ENCODE measurements at places on chromosomes 11 and 22.

GRCh38 chr11:70080763-70081162, 2.6 kb downstream of the ANO1 start:
- DNase-seq: no peak

DNA sequence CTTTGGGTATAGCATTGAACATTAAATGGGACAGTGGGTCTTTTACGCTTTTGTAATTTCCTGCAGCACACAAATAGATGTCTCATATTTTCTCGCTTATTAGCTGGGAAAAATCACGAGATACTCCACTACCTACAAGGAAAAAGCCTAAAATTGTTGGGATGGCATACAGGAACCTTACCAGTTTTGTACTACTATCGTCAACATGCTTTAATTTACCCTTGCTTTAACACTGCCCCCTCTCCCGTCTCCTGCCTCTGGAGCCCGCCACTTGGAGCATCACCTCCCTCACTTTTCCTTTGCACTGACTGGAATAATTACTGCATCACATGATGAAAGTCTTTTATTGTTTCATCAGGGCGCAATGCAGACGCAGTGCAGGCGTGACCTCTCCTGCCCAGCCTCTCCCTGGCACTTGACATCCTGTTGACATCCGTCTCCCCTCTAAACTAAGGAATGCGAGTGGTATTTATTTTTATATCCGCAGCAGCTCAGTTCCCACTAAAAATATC, 1.0 kb upstream of the FNBP4 start:
- peak; percentile 81 for DNase-seq

- DNase-seq: peak; percentile 63
These were observed 892 bp downstream of the GDPD5 start for GRCh38 chr11:75524665-75525432.

DNA sequence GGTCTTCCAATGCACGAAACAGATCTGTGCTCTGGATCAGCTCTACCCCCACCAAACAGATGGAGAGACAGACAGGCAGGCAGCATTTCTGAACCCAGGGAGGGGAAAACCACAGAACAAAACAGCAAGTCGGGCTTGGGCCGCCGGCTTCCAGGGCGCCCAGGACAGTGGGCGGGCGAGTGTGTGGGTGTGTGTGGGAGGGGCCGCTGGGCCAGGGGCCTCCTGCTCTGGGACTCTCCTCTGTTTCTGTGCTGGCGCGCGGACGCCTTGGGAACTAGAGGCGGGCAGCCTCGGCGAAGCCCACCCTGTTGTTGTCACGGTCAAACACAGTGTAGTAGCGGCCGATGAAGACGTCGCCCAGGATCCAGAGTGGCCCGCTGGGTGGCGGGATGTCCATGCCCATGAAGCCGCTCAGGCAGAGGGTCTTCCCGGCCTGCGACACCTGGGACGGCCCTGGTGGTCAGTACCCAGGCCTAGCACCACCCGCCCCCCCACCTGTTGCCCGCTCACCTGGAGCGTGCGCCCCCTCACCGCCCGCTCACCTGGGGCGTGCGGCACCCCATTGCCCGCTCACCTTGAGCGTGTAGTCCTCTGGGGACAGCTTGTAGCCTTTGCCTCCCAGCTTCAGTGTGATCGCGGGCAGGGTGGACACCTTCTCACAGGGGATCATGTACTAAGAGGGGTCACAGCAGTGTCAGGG, 3.0 kb upstream of the IFITM10 start:
- no peak for DNase-seq

- no peak for DNase-seq
These were observed 54.4 kb downstream of the BBOX1 start for GRCh38 chr11:27095059-27095458.

- DNase-seq: no peak
These were observed 9.3 kb downstream of the SELENOM start for GRCh38 chr22:31097941-31098631.

DNA sequence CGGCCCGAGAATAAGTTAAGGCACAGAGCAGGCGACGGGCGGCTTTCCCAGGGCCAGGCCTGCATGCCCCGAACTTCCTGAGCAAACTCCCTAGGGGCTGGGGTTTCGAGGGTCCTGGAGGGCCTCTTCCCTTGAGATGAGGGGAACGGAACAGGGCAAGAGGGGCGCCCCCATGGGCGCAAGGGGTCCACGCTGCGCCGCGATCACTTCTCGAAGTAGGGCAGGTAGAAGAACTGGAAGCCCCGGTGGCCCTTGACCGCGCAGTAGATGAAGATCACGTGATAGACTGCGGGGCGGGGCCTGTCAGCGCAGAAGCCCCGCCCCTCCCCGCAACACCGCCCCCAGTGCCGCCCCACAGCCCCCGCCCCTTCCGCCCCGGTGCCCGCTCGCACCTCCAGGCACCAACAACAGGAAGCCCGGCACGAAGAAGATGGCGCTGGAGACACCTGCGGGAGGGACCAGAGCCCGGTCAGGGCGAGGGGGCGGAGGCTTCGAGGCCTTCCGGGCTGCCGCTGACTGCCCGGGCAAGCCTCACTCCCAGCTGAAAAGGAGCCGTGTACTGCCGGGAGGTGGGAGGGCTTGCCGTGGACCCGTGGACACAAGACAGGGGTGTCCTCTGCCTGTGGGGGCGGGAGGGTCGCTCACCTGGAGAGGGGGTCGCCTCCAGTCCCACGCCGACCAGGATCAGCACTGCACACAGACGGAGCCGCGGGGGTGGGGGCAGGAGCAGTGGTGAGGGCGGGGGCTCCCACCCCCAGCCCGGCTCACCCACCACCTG, 4.5 kb downstream of the TMEM134 start:
- peak; percentile 93 for DNase-seq

GRCh38 chr22:29023172-29023796, 38.3 kb downstream of the C22orf31 start:
- no peak for DNase-seq

DNA sequence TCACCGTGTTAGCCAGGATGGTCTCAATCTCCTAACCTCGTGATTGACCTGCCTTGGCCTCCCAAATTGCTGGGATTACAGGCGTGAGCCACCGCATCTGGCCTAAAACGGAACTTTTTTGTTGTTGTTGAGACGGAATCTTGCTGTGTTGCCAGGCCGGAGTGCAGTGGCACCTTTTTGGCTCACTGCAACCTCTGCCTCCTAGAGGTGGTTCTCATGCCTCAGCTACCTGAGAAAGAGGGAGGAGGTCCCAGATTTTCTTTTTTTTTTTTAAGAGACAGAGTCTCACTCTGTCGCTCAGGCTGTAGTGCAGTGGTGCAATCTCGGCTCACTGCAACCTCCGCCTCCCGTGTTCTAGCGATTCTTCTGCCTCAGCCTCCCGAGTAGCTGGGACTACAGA, 7.9 kb upstream of the MCHR1 start:
- no peak for DNase-seq

DNA sequence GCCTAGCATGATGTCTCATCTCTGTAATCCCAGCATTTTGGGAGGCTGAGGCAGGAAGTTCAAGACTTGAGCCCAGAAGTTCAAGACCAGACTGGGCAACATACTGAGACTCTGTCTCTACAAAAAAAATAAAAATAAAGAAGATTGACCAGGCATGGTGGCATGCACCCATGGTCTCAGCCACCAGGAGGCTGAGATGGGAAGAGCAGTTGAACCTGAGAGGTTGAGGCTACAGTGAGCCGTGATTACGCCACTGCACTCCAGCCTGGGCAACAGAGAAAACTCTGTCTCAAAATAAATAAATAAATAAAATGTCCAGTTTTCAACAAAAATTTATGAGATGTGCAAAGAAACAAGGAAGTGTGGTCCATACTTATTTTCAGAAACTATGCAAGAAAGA, 28.3 kb downstream of the EFCAB6 start:
- DNase-seq: no peak

DNA sequence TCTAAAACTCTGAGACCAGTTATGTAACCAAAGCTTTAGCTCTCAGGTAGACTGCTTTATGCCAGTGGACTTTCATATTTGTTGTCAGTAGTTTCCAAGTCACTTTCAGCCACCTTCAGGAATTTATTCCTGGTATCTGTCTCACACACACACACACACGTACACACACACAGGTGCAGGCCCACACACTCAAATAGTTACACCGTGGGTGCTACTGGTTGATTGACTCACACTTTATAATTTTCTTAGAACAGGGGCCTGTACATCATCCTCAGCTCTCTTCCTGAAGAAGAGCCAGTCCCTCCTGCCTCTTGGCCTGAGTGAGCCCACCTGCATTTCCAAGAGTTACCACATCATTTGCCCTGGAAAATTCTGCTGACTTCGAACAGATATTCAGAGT, 555.2 kb downstream of the SOX6 start:
- no peak for DNase-seq

DNA sequence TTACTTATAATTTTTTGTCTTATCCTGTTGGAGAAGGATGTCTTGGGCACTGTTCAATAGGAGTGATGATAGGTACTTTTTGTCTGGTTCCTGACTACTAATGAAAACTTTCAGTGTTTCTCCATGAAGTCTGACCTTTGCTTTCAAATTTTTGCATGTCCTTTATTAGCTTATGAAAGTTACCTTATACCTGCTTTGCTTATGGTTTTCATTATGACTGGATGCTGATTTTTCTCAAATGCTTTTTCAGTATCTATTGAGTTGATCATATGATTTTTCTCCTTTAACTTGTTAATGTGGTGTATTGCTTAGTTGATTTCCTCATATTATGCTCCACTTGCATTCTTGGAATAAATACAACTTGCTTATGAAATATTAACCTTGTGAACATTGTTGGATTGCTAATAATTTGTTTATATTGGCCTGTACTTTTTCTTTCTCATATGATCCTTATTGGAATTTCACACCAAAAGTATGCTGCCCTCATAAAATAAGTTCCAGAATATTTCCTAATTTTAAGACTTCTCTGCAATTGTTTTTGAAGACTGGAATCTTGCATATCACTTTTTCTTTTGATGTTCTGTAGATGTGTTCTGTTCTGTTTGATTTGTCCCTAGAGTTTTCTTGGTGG, 85.0 kb upstream of the SC5D start:
- DNase-seq: no peak

DNA sequence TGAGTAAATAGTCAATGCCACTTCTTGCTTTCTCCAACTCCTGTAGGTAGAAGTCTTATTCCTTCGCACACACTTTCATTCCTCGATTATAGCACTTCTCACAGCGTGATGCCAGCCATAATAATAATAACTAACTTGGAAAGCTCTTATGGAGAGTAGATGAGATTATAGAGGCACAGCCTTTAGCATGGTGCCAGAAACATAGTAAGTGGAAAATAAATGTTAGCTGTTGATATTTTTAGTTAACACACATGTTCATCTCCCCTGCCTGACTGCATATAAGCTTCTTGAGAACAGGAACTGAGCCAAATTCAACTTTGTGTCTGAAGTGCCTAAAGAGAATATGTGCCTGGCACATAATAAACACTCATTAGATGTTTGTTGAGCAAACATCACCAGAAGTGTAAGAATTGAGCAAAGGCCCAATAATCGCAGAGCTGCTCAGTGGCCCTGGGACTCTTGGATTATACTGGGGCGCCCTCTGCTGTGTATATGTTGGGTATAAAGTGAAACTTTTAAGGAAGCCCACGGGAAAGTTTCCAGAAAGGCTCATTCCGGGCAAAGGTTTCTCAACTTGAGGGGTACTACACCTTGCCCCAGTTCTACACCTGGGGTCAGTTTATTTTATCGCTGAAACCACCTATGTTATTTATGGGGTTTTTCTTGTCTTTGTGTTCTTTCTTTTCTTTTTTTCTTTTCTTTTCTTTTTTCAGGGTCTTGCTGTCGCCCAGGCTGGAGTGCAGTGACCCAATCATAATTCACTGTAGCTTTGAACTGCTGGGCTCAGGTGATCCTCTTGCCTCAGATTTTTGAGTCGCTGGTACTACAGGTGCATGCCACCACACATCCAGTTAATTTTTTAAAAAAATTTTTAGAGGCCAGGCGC, 22.3 kb downstream of the SLN start:
- peak; percentile 77 for DNase-seq

- DNase-seq: no peak
These were observed 548.3 kb downstream of the MN1 start for GRCh38 chr22:27253108-27253902.

DNA sequence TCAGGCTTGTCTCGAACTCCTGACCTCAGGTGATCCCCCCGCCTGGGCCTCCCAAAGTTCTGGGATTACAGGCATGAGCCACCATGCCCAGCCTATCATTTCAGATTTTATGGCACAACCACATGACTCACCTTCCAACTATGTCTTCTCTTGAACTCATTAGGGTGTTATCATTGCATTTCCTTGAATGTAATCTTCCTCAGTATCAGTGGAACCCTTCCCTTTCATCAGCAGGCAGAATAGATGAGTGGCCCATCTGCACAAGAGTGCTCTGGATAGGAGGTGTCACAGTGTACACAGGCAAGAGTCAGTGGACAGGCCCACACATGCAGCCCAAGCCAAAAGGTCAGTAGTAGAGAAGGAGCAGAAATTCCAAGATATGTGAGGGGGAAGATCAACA, 29.1 kb upstream of the AQP11 start:
- peak; percentile 23 for DNase-seq

- peak; percentile 52 for DNase-seq
These were observed 57.5 kb downstream of the MYEOV start for GRCh38 chr11:69351460-69351859.

DNA sequence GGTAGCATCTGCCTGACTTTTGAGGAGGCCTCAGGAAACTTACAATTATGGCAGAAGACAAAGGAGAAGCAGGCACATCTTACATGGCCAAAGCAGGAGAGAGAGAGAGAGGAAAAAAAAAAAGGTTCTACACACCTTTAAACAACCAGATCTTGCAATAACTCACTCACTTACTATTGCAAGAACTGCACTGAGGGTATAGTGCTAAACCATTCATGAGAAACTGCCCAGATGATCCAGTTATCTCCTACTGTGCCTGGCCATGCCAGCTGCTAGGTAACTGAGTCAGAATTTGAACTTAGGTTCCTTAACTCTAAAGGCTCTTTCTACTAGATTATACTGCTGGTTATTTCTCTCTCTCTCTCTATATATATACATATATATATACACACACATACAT, 7.3 kb downstream of the HORMAD2 start:
- no peak for DNase-seq

DNA sequence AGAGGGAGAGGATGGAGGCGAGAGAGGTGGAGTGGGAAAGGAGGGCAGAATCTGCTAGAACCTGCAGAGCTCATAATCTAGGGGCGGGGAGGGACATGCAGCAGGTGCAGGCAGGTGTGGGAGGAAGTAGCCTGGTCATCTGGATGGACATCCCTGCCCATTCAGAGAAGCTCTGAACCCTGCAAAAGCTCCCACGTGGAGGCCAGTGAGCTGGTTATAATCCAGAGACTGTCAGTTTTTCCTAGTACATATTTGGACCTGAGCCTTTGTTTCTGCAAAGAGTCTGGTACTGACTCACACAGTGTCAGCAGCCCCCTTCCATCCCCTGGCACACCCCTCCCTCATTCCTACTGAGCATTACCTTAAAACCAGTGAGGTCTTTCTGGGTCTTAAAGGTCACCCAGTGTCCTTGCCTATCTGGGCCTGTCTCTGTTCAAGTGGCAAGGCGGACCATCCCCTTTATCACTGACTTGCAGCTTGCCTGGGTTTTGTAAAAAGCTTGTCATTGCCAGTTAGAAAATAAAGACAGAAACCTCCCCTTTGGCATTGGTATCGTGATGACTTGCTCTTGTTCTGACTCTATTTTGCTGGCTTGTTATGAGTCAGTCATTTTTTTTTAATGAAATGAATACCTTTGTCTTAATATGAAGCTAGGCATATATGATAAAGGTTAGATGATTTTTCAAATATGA, 26.1 kb downstream of the PTPRJ start:
- peak; percentile 80 for DNase-seq

GRCh38 chr11:79809487-79809886, 368.7 kb upstream of the TENM4 start:
- no peak for DNase-seq

- no peak for DNase-seq
These were observed 23.8 kb downstream of the ARHGAP1 start for GRCh38 chr11:46676436-46677158.

- peak; percentile 5 for DNase-seq
These were observed 484.6 kb downstream of the CNTN5 start for GRCh38 chr11:99505316-99505715.
